ENCODE measurements at places on chromosomes 5 and 9.

- DNase-seq: no peak
Measured at GRCh38 chr5:177540438-177540837, 13.9 kb downstream of the FAM193B start.

DNA sequence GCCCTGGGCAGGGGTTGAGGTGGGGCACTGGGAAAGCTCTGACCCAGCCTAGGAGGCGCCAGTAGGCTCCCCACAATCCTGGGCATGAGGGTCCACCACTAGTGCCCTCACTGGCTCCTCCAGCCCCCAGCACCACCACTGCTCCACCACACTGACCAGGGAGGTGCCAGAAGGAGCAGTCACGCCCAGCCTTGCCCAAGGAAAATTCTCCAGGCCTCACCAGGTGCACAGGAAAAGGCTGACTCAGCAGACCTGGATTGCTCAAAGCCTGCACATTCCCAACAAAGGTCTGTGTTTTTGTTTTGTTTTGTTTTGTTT, 62.9 kb downstream of the ZNF354C start:
- DNase-seq: no peak

DNA sequence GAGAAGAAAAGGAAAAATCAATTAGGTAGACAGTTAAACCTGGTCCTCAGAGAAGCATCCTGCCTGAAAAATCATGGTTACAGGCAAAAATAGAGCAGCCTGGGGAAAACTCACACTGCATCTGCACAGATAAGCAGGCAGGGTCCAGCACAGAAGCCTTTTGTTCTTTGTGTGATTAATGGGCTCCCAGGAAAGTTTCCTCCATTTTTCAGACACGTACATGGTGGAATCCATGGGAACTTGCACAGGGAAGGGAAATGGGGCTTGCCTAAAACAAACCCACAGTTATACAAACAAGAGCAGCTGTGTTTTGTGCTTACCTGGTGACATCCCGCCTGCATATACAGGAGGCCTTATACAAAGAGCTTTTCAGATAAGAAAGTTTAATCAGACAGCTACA, 243.9 kb upstream of the ATP10B start:
- DNase-seq: no peak

DNA sequence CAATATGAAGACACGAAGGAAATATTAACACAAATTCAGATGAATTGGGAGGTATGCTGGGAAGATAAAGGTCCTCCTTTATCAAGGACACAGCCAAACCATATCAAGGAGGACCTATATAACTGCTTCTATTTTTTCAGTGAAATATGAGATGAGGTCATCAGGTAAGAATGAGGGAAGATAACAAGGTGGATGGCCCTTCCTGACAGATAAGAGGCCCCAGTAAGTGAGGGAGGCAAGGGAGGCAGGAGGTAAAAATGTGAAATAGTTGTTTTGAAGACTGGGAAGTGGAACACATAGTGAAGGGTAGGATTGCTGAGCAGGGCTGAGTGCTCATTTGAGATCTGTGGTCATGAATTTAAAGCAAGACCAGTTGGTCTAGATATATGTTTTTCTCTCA, 60.0 kb upstream of the FOXE1 start:
- no peak for DNase-seq

DNA sequence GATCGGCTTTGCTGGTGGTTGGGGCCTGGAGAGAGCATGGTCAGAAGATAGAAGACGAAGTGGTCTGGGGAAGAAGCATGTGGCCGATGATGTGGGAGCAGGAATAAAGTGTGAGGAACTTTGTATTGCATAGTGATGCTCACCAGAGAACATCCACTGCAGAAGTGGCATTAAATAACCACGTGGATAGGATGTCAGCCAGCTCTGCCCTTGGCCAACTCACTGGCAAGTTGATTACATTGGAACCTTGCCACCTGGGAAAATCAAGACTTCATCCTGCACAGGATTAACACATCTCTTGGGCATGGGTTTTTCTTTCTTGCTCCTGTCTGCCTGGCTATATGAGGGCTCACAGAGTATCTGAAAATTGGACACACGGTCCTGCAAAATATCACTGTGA, 217.4 kb downstream of the DMRT2 start:
- DNase-seq: no peak

Data from stimulated activated CD4-positive, alpha-beta T cell treated with anti-CD3 and anti-CD28 coated beads, TNF-alpha, amount 100 ng/mL, for 24 hours (primary cell).